ENCODE measurements at places on chromosomes 1 and 21.

GRCh38 chr1:183363972-183364371, 54.2 kb downstream of the NMNAT2 start:
- DNase-seq: no peak

- DNase-seq: no peak
Observed at GRCh38 chr1:62870148-62870547, 86.2 kb downstream of the ATG4C start.

DNA sequence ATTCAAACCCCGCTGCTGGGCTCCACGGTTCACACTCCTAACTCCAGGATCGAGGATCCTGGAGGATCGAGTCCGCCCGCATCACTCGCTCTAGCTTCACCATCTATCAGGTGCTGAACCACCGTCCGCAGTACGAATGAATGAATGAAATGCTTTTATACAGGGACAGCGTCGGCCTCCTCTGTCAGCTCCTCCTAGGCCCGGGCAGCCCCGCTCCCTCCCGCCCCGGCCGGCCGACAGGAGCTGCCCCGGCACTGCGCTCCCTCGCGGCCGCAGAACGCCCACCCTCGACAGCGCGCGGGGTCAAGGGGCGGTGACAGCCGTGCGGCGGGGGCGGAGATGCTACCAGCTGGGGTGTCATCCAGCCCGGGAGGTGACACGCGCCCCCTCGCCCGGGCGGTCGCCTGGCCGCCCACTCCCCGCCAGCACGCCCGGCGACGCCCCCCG, 520 bp downstream of the ZBTB17 start:
- DNase-seq: peak; percentile 30

DNA sequence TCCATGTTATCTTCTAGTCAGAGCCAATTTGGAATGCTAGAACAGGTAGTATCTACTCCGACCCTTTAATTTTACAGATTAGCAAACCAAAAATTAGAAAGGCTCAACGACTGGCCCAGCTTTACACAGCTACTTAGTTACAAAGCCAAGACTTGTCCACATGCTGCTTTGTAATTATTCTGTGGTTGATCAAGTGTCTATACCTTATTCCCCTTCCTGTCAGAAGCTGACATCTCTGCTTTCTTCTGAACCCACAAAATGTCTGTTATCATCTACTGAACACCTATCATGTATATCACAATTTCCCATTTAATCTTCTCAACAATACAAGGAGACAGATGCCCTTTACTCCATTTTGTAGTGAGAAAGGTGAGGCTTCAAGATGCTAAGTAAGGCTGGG, 15.6 kb downstream of the TGFBR3 start:
- DNase-seq: no peak

GRCh38 chr1:54653036-54653435, 11.4 kb downstream of the MROH7 start:
- DNase-seq: no peak

GRCh38 chr21:35046263-35046624, 2.9 kb downstream of the RUNX1 start:
- no peak for DNase-seq

- no peak for DNase-seq
Observed at GRCh38 chr1:69651656-69652055, 83.9 kb downstream of the LRRC7 start.

GRCh38 chr1:41401899-41402298, 40.7 kb downstream of the FOXO6 start:
- DNase-seq: no peak

DNA sequence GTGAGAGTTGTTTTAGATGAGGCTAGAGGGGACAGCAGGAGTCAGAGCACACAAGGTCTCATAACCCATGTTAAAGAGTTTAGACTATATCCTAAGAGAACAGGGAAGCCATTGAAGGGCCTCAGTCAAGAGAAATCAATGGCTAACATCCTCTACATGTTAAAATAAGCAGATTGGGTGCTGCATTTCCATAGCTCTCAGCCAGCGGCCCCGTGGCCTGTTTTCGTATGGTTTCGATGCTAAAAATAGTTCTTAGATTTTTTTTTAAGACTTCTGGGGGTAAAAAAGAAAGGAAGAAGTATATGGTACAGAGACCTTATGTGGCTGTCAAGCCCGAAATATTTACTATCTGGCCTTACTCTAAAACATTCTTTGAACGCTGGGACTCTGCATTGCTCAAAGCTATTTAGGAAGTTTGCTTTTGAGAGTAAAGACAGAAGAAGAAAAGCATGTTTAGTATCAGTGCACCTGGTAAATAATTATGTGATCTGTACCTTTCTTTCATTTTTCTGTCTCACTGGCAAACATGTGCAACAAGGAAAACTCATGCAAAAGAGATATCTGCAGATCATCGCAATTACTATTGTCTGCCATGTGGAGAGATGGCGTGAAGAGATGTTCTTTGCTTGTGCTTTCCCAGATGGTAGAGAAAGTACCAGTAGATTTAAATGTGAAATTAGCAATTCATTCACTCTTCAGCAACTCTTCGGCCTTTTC, 8.4 kb downstream of the PDIK1L start:
- no peak for DNase-seq

DNA sequence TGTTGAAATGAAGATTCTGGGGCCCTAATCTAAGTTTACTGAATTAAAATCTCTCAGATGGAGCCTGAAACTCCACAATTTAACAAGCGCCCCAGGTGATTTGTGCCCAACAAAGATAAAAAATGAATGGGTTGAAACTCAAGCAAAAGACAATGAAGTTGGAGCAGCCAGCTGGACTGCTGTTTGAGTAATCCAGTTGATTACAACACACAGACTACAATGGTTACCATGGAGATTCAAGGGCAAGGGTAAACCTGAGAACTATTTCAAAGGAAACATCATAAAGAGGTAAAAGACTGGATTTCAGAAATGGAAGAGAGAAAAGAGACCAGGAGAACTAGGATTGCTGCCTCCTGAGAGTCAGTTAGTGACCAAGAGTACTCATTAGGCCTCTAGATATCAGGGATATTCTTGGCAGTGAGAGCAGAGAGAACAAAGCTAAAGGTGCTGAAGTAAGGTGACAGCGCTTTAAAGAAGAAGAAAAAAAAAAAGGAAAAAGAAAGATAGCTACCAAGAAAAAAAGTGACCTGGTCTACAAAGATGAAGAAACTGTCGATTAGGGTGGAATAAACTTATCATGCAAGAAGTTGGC, 44.5 kb downstream of the LRRC53 start:
- no peak for DNase-seq

- no peak for DNase-seq
Observed at GRCh38 chr1:175933801-175934200, 190.4 kb upstream of the TNR start.

DNA sequence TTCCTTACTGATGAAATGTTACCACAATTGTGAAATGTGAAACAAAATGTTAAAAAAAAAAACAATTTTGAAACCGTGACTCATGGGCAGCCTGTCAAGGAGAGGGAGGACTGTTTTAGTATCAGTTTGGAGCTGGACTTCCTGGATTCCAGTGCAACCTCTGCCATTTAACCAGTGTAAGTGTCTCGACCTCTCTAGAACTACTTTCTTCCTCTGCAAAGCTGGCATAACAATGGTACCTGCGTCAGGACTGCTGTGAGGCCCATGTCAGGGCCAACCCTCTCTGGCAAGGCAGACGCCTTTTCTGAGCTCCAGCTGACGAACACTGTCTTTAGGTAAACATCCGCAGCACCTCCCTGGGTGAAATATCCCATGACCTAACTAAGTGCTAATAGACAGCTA, 20.9 kb downstream of the URB1 start:
- DNase-seq: no peak

- DNase-seq: no peak
Observed at GRCh38 chr21:26732432-26733221, 112.6 kb downstream of the ADAMTS1 start.

DNA sequence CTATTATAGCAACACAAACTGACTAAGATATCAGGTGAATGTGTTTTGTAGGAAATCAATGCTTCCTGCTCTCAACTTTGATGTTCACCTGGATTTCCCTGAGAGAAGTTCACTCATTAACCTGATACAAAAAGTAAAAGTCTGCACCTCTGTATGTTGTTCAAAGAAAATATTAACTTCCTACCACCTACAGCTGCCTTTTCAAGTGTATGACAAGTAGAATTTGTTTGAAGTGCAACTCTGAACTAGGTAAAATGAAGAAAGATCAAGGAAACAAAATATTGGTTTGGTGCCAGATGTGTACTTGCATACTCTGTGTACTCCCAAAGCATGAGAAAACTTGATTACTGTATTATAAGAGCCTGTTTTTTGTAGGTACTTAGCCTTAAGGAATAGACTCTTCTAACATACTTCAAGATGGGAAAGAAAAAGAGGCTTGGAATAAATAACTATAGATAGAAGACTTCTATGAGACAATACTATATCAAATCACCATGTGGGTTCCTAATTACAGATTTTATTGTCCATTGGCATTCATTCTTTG, 193.4 kb downstream of the APP start:
- no peak for DNase-seq
